ENCODE measurements at places on chromosomes 7 and 10. TPM values are rescaled to one million over a fixed set of nuclear protein-coding genes. Genes with fewer than 3 reads are reported as not detected.

- ATAC-seq, result peak; percentile 67
These were observed 24.4 kb downstream of the MTURN start for GRCh38 chr7:30159163-30159562.

DNA sequence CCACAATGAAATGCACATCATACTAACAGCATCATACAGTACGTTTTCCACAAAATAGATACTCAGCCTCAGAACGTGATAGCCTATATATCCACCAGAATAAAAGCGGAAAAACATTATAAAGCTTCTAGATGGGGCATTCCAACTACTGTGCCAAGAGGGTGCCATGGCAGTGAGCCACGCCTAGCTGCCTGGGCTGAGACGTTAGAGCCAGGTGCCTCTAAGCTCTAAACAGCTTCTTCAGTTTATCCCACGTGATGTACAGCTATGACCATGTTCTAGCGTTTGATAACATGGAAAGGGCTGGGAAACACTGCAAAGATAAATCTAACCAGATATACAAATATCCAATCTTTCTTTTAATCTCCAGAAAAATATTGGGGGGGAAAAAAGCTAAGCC is 17.8 kb downstream of the USP6NL start:
- no peak for ATAC-seq

The STRIP2 gene
- total RNA-seq, result 3.4 TPM

The ENTPD1 gene
- total RNA-seq, result 9.2 TPM

All from esophagus mucosa (tissue), 1 donor.